ENCODE measurements at places on chromosomes 3 and 15.

- DNase-seq, result peak; percentile 22
Observed at GRCh38 chr15:70582143-70582945, 181.0 kb downstream of the UACA start.

DNA sequence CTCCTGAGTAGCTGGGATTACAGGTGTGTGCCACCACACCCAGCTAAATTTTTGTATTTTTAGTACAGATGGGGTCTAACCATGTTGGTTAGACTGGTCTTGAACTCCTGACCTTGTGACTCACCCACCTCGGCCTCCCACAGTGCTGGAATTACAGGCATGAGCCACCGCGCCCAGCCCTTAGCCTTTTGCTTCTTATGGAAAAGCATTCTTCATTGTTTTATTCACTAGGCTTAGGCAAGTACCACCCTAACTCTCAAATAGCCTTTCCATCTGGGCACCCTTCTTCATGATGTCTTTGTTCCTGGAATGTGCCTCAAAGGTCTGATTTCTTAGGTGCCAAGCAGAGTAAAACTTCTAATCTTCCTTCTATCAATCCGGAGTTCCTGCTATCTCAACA lies 641.8 kb downstream of the FHIT start:
- DNase-seq, result peak; percentile 61

- no peak for DNase-seq
Observed at GRCh38 chr15:32669896-32670611, 28.5 kb downstream of the SCG5 start.

DNA sequence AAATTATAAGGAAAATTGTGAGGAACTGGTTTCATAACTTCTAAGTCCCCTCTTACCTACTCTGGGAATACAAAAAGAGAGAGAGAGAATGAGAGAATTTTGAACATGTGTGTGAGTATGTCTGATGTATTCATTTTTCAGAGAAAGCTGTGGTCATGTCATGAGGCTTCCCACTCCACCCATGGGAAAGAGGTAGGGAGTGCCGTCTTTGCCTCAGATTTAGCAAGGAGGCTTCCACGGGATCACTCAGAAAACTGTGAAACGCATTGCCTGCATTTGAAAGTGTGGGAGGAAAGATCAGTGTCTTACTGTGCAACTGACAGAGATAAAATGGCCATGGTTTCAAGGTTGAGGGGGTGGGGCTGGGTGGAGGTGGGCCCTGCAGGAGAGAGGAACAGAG lies 331.5 kb upstream of the CTNNB1 start:
- no peak for DNase-seq

- peak; percentile 18 for DNase-seq
Observed at GRCh38 chr3:148329481-148330235, 368.0 kb upstream of the AGTR1 start.

DNA sequence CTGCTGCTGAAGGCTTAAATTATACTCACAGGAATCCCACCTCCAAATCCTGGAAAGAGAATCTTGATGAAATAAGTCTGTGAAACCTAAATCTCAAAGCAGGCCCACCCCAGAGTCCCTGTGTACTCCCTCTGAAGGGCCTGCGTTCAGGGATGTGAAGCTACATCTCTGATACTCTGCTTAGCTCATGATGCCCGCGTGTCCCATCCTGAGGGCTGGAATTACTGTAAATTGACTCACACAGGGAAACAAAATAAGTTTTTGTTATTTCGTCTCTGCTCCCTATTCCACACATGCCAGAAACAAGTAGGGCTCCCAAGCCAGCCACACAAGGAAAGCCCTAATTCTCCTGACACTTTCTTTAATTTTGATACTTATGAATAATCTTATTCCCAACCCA lies 10.9 kb upstream of the PLCL2 start:
- no peak for DNase-seq

DNA sequence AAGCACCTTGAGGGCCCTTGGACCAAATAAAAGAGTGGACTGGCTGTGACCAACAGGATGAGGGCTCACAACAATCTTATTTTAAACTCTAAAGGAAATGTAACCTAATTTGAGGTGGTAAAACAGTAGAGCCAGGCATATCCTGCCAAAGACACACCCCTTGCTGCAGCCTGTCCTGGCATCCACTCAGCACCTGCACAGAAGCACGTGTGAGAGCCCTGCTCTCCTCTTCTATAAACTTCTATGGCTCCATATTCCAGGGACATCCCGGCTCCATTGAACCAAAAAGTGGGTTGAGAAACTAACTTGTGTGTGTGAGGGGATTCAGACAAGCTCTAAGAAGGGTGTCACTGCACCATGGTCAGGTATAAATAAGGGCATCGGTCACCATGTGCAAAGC lies 190.9 kb upstream of the CHRNA7 start:
- no peak for DNase-seq

DNA sequence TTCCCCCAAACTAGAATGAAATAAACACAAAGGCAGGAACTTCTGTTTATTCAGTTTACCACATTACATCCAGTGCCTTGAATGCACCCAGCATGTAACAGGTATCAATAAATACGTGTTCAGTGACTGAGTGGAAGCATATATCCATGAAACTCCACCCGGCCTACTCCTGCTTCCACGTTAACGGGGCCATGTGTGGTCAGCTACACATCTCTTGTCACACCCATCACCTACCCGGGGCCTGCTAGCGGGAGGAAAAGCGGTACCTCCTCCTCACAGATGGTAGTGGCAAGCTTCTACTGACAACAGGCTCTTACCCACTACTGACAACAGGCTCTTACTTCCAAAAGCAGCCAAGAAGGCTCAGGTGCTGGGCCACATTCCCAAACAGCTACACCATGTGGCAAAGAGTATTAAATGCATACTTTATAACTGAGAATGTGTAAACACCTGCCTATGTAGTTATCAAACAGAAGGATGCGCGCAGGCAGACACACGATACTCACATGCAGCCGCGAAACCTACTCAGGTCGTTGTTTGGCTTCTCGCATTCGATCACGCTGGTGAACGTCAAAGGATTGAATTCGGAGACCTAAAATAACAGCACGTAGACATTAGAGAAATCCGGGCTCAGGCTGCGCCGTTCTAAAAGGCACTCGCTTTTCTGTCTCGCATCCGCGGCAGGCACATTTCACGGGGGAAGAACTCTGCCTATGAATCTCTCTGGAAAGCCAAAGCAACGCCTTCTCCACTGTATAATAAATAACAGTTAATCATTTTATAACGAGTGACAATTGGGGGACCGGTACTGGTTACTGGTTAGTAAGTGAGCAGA lies 127.4 kb downstream of the ATP10A start:
- no peak for DNase-seq
